ENCODE measurements at places on chromosomes 1 and 21. TPM values are rescaled to one million over a fixed set of nuclear protein-coding genes. Genes with fewer than 3 reads are reported as not detected.

FH gene
- 102 TPM for total RNA-seq

RYR2 gene
- 8.8 TPM for total RNA-seq

INSRR gene
- 1.1 TPM for total RNA-seq

LRRC39 gene
- 0.43 TPM for total RNA-seq

UTS2 gene
- total RNA-seq = not detected

CFHR1 gene
- total RNA-seq = not detected

LIN28A gene
- total RNA-seq = not detected

REG4 gene
- not detected for total RNA-seq

EXTL1 gene
- not detected for total RNA-seq

KNCN gene
- not detected for total RNA-seq

OR2L8 gene
- total RNA-seq = 0.21 TPM

FAM78B gene
- 1.2 TPM for total RNA-seq

Data from activated T-helper 2 cell treated with anti-CD3 and anti-CD28 coated beads, Interferon-gamma antibody, Interleukin-2, Interleukin-4, amounts not matched to agents 10 μg/mL and 5 μg/mL and 100 μg/mL, durations not matched to agents 14 hours and 24 hours and 36 hours (primary cell).